ENCODE measurements at places on chromosomes 6 and 20. TPM values are rescaled to one million over a fixed set of nuclear protein-coding genes. Genes with fewer than 3 reads are reported as not detected.

DNA sequence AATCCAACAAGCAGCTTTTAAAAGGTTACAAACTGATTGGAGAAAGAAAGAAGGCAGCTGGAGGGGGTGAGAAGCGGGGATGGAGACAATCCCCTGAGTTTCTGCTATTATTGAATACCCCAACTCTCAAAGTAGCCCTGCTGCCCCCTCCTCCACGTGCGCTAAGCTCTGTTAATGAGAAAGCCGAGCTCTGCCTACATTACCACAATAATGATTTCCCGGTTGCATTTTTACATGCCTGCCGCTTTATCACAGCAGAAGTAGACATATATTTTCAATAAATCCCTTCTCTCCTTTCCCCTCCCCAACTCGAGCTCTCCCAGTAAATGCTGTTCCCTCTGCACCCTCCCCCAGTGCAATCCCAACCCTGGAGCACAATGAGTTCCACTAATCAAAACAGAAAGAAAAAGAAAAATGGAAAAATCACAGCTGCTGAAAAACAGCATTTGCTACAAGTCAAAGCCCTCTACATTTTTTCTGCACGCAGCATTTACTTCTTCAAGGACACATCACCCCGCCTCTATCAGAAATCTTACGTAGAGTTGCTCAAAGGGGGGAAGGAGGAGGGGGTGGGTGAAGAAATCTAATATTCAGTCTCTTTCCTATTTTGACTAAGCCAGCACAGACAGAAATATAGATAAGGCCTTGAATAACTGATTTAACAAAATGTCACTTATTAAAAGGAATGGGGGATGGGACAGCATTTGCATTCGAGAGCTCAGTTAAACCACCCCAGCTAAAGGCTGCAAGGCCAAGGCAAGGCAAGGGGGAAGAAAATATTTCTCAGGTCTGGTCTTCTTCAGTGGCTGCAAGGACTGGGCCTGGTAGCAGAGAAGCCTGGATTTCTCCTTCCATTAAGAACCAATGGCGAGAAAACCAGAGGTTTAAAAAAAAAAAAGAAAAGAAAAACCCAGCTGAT, 10.7 kb downstream of the TRERF1 start:
- DNase-seq = no peak

GRCh38 chr6:157790548-157791160, 32.4 kb upstream of the SNX9 start:
- DNase-seq = no peak

DNA sequence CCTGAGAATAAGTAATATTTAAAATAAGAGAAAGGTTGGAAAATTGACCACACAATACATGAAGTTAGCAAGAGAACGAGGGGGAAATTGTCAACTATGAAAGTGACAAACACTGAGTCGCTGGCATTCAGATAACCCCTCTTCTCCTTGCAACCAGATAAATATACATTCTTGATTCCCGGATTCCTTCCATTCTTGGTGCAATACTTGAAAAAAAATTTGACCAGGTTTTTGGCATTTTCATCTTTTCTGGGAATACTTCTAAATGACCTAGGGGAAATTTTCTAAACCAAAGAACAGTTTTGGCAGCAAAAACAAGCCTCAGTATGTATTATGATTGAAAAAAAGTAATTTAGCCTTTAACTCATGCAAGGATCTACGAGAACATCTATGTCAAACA, 164.0 kb downstream of the PDE7B start:
- DNase-seq = no peak

The EPPIN gene
- not detected for total RNA-seq

Measured in mesothelial cell of epicardium (in vitro differentiated cells).